Amygdala (tissue), 56 donors: ENCODE measurements at places on chromosomes 4 and X.

DNA sequence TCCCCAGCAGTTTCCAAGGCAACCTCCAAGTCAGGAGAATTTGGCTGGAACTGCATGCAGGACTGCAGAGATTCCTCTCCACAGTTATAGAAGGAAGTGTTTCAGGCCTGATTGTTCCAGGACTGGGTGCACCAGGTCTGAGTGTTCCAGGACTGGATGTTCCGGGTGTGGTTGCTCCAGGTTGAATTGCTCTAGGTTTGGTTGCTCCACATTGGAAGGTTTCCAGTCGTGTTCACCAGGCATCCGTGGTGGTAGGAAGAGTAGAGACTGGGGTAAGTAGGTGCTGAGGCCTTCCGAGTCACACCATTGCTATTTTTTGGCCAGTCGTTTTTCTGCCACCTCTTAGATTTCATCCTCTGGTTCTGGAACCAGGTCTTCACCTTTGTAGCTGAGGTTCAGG is 105.4 kb downstream of the MSN start:
- no peak for DNase-seq

DNA sequence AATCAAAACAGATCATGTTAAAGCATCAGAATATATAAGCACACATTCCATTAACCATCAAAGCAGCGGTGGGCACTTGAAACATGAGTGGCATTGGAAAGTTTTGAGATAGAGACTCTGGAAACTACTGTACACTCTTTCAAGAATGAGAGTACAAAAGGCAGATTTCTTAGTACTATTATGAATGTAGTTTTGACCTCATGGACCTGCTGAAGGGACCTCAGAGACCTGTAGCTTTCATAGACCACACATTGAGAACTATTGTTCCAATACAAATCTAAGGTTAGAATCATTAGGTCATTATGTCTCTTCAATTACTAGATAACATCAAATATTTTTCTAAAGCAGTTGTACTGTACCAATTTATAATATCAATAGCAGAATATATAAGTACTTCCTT is 283.6 kb downstream of the RPA4 start:
- no peak for DNase-seq

- DNase-seq = no peak
These were observed 300.9 kb downstream of the SPIN4 start for GRCh38 chrX:63050225-63050624.

GRCh38 chr4:132540797-132541196 is 608.3 kb upstream of the PCDH10 start:
- no peak for DNase-seq

DNA sequence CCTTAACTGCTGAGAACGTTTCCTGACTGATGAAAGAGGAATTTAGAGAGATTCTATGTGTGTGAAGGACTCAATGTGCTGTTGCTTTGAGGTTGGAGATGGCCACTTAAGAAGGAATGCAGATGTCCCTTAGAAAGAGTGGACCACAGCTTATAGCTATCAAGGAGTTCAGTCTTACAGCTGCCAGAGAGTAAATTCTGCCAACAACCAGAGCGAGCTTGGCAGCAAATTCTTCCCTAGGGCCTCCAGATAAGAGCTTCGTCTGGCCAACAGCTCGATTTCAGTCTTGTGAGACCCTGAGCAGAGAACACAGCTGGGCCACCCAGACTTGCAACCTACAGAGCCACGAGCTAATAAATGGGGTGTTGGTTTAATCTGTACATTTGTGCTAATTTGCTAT is 21.8 kb downstream of the MID1 start:
- no peak for DNase-seq

- no peak for DNase-seq
These were observed 21.4 kb upstream of the AFAP1 start for GRCh38 chr4:7960790-7961655.

DNA sequence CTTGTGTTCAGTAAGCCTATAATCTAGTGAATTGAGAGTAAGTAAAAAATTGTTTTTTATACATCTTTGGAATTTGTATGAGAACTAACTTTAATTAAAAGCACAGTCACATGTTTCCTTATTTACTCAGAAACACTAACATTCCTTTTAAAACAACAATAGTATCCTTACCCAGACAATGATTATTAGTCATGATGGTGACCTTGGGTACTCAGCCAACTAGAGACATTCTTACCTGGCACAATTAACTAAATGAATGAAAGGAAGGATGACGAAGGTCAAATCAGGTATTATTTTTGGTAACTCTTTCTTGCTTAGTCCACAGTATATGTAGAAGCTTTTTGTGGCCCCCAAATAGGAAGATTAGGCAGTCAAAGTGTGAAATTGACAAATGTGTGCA is 901.0 kb downstream of the FAT4 start:
- no peak for DNase-seq

- no peak for DNase-seq
These were observed 22.2 kb downstream of the SATL1 start for GRCh38 chrX:85221361-85221760.

GRCh38 chr4:145278341-145279121 is 98.1 kb upstream of the OTUD4 start:
- no peak for DNase-seq

GRCh38 chr4:31545755-31546154 is 825.6 kb downstream of the PCDH7 start:
- DNase-seq = no peak
